ENCODE measurements at places on chromosomes 6 and 20. TPM values are rescaled to one million over a fixed set of nuclear protein-coding genes. Genes with fewer than 3 reads are reported as not detected.
A peak's percentile ranks its signal among the peaks of the same experiment; 100 is the strongest.

DNA sequence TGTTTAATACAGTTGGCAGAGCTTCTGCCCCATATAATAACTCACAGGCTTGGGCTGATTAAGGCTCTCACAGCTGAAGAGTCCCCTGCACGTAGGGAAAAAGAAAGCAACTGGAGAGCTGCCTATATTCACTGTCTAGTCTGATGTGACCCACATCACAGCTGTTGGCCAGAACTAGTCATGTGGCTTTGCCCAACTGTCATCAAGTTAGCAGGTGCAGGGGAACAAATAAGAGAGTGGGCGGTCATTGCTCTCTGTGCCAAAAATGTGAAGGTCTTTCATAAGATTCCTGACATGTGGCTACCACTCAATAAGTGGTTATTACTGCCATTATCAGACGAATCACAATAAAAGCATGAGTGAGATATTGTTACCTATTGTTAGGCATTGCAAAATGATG, 665.2 kb downstream of the DOK5 start:
- H3K27ac ChIP-seq: no peak overlapping the region
- H3K27me3 ChIP-seq: no peaks in the 10 kb centered on the region
- no peaks in the 10 kb centered on the region for H3K4me1 ChIP-seq
- H3K36me3 ChIP-seq: no peaks in the 10 kb centered on the region

DNA sequence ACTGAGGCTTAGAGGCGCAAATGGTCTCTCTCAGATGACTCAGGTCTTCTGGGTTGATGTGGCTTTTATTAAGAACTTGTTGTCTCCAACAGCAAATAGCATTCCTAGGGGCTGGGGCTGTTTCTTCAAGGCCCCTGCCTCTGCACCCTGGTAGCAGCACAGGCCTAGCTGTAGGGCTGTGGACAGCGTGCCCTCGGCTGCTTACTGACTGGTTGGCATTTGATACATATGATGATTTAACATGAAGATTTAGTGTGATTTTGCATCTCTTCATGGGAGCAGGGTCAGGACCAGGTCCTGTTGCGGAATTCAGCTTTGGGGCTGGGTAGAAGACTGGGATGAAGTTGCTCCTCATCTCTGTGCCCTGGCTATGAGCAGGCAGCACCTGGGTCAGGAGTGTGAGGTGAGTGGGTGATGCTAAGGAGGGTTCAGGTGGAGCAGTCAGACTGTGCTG, 24.3 kb upstream of the IER3 start:
- DNase-seq: peak; percentile 18
- peak overlapping the region; percentile 87 for H3K27ac ChIP-seq
- no peaks in the 10 kb centered on the region for H3K27me3 ChIP-seq
- peaks cover 91% of the 10 kb centered on the region for H3K4me1 ChIP-seq

GRCh38 chr6:14743474-14744211, 502.2 kb upstream of the JARID2 start:
- peaks cover 14% of the 10 kb centered on the region for H3K36me3 ChIP-seq
- peak overlapping the region; percentile 62 for H3K4me3 ChIP-seq
- peak overlapping the region; percentile 99 for H3K27ac ChIP-seq
- DNase-seq: peak; percentile 94
- H3K4me1 ChIP-seq: peaks cover 95% of the 10 kb centered on the region

The GNMT gene
- 0.69 TPM for total RNA-seq

DNA sequence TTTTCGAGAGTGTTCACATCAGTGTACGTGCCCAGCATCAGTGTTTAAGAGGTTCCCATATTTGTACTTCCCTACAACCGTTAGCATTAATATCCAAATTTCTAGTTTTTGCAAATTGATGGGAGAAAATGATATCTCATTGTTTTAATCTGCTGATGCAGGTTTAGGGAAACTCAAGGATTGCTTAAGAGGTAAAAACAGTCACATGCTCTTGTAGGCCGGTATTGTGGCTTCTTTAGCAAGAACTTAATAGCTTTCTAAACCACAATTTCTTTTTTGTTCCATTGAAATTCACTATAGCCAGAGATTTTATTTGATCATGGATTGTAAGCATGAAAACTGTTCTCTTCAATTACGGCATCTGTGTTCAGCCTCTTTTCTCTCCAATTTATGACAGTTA, 29.5 kb downstream of the BEND6 start:
- no peak overlapping the region for H3K27ac ChIP-seq
- H3K4me1 ChIP-seq: no peaks in the 10 kb centered on the region

GRCh38 chr6:75693534-75693933, 55.5 kb upstream of the MYO6 start:
- no peak overlapping the region for H3K4me3 ChIP-seq
- no peaks in the 10 kb centered on the region for H3K4me1 ChIP-seq
- H3K27ac ChIP-seq: no peak overlapping the region
- no peak for DNase-seq
- no peaks in the 10 kb centered on the region for H3K27me3 ChIP-seq
- H3K36me3 ChIP-seq: peaks cover 2% of the 10 kb centered on the region

DNA sequence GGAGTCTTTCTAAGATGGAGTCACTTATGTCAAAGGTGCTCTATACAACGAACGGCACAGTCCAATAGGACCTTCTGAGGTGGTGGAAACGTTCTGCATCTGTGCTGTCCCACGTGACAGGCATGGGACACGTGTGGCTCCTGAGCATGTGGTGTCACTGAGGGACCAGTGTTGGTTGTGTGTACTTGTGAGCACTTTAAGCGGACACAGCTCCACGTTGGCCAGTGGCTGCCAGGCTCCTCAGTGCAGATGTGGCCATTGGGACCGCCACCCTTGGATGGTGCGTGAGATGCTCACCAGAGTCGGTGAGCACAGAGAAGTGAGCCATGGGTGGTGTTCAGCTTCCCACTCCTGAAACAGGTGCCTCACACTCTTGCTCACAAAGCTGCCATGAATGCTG, 110.0 kb downstream of the SYNDIG1 start:
- no peaks in the 10 kb centered on the region for H3K36me3 ChIP-seq
- no peak overlapping the region for H3K27ac ChIP-seq
- no peak for DNase-seq
- no peaks in the 10 kb centered on the region for H3K27me3 ChIP-seq
- H3K4me3 ChIP-seq: no peak overlapping the region

The MYLIP gene
- total RNA-seq: 19.1 TPM

GRCh38 chr20:53657279-53657678, 63.6 kb upstream of the ZNF217 start:
- peak overlapping the region; percentile 69 for H3K4me3 ChIP-seq
- peak overlapping the region; percentile 98 for H3K27ac ChIP-seq
- DNase-seq: no peak
- no peaks in the 10 kb centered on the region for H3K27me3 ChIP-seq
- H3K36me3 ChIP-seq: no peaks in the 10 kb centered on the region

The CTCFL gene
- not detected for total RNA-seq

DNA sequence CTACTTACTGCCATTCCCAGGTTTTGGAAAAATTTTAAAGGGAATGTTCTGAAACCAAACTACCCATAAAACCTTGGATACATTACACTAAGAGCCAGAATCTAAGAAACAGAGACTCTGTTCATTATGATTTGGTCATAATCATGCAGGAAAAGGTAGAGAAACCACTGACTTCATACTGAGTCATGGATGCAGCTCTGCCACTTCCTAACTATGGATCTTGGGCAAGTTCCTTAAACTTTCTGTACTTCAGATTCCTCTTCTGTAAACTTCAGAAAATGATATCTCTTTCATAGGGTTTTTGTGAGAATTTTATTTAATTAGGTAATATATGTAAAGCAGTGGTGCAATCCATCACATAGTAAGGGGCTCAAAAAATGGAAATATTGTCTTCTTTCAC, 20.0 kb downstream of the PLA2G7 start:
- no peak overlapping the region for H3K27ac ChIP-seq
- no peak overlapping the region for H3K4me3 ChIP-seq
- peaks cover 7% of the 10 kb centered on the region for H3K4me1 ChIP-seq
- DNase-seq: no peak

DNA sequence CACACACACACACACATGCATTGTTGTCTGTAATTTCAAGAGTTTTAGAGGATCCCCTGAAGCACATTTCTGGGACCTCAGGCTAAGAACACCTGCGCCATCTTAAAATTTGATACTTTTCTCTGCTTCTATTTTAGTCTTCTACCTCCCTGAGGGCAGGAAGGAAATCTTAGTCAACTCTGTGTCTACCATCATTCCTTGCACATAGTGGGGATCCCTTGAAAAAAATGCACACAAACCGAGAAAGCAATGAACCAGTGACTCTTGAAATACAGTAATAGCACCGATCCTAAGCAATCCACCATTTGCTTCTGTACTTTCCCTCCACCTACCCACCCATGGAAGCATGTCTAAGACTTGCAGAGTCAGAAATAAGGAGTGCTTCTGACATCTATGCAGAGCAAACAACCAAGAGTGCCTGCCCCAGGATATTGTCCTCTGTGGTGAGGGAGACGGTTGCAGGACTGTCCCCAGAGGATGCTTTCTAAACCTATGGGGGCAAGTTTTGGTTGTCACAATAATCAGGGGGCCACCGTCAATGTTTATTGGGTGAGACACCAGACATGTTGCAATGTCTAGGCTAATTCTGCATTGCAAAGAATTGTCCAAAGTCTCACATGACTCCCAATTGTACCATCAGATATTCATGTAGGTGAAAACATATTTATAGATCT, 208.0 kb upstream of the TAB2 start:
- H3K4me1 ChIP-seq: peaks cover 37% of the 10 kb centered on the region
- no peak for DNase-seq
- H3K36me3 ChIP-seq: peaks cover 4% of the 10 kb centered on the region
- H3K27ac ChIP-seq: no peak overlapping the region
- H3K4me3 ChIP-seq: no peak overlapping the region
- H3K27me3 ChIP-seq: no peaks in the 10 kb centered on the region

- no peak overlapping the region for H3K4me3 ChIP-seq
- H3K4me1 ChIP-seq: no peaks in the 10 kb centered on the region
- no peaks in the 10 kb centered on the region for H3K27me3 ChIP-seq
- H3K36me3 ChIP-seq: peaks cover 26% of the 10 kb centered on the region
These were observed 31.4 kb downstream of the FYN start for GRCh38 chr6:111841822-111842221.
